Type B pancreatic cell (in vitro differentiated cells): ENCODE measurements at places on chromosomes 16 and 17. TPM values are rescaled to one million over a fixed set of nuclear protein-coding genes. Genes with fewer than 3 reads are reported as not detected.

- no peak for DNase-seq
These were observed 102.7 kb downstream of the CLEC16A start for GRCh38 chr16:11047057-11047456.

- peak; percentile 42 for DNase-seq
These were observed 1.4 kb downstream of the CCL4L2 start for GRCh38 chr17:36212272-36212605.

DNA sequence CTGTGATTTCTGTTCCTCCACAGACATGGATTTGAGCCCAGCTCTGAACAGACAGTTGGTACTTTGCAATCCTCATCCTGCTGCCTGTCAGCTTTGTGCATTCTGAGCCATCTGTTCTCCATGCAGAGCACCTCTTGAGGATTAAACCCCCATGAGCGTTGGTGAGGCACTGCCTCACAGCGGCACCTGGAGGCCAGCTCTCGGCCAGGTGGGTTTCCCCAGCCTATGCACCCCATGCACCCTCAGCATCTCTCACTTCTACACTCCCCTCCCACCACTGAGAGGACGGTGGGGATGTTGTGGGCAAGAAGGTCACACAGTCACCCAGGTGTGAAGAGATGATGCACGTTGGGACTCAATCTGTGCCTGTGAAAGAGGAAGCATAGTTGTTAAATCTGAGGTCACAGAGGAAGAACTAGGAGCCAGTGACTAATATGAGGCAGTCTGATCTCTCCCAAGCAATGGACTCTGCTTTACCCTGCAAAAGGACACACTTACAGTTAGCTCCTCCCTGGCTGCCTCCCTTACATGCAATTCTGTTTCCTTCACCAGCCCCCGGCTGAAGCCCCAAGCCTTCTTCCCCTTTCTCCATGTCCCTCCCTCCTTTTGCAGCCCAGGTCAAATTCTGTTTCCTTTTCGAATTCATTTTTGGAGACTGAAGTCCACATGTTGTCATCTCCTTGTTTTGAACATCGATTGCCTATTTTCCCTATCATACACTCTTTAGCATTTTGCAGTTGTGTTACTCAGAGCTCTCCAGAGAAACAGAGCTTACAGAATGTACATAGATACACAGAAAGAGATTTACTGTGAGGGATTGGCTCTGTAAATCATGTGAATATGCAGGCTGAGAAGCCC is 58.5 kb downstream of the HS3ST3B1 start:
- no peak for DNase-seq

GRCh38 chr17:73089322-73090317 is 2.9 kb downstream of the SLC39A11 start:
- no peak for DNase-seq

GRCh38 chr17:27236717-27237315 is 57.1 kb upstream of the WSB1 start:
- DNase-seq: no peak

- DNase-seq: no peak
These were observed 217.9 kb upstream of the PSMD7 start for GRCh38 chr16:74078511-74079231.

GRCh38 chr16:79049040-79049439 is 551.5 kb downstream of the MAF start:
- no peak for DNase-seq

The RRAD gene
- total RNA-seq: 1.3 and 2.5 TPM in 2 replicates

The CTRB2 gene
- not detected in 2 replicates for total RNA-seq

GRCh38 chr17:7550344-7550743 is 1.5 kb downstream of the TNFSF12 start:
- no peak for DNase-seq

DNA sequence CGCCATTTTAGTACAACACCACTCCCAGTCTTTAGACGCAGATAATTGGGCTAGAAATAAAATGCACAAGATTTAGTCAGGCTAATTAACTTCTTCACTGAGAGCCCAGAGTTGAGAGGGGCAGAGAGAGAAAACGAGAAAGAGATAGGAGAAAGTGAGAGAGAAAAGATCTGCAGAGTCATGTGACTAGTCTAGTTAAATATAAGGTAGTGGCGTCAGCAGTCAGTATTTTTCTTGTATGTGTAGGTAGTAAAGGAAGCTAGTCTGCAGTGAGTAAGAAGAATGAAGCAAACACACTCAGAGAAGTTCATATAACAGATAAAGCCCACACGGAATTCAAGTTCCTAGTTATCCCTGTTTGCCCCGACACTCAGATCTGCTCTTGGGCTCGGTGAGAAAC is 392.6 kb upstream of the ERCC4 start:
- DNase-seq: no peak

DNA sequence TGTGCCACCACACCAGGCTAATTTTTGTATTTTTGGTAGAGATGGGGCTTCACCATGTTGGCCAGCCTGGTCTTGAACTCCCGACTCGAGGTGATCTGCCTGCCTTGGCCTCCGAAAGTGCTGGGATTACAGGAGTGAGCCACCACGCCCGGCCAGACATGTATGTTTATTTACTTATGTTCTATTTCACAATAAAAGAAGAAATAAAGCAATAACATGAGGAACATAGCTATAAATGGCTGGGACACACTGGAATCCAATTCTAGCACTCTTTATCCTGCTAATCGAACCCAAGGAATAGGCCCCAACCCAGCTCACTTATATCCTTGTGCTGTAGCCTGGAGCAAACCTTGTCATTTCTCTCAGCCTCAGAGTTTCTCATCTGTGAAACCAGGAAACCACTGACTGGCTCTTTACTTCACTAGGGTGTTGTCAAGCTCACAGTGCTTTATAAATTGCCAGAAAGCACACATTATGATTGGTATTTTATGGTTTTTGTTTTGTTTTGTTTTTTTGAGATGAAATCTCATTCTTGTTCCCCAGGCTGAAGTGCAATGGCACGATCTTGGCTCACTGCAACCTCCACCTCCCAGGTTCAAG is 4.3 kb upstream of the ODAD4 start:
- DNase-seq: no peak

DNA sequence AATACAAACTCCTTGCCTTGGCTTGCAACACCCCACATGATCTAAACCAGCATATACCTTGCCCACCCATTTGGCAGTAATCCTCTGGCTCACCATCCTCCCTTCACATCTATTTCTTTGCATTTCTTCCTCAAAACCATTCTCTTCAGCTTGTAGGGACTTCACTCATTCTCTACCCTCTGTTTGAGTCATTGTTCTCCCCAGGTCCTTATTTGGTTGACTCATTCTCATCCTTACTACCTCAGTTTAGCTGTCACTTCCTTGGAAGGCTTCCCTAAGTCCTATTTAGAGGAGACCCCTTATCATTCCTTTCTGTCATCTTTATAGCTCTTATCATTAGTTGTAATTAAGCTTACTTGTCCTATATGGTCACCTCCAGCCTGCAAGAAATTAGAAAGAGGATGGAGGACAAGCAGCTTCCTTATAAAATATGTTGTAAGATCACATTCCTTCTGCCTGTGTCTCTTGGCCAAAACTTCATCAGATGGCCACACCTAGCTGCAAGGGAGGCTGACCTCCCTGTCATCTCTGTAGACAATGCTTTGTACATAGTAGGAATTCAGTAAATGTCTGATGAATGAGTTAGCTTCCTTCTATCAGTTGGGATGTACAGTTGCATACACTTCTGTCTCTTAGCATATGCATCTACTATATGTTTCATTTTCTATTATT is 1.7 kb downstream of the TTC19 start:
- DNase-seq: no peak

- no peak for DNase-seq
These were observed 396.7 kb upstream of the MAF start for GRCh38 chr16:79997257-79997656.

The SLC4A1 gene
- not detected in 2 replicates for total RNA-seq

DNA sequence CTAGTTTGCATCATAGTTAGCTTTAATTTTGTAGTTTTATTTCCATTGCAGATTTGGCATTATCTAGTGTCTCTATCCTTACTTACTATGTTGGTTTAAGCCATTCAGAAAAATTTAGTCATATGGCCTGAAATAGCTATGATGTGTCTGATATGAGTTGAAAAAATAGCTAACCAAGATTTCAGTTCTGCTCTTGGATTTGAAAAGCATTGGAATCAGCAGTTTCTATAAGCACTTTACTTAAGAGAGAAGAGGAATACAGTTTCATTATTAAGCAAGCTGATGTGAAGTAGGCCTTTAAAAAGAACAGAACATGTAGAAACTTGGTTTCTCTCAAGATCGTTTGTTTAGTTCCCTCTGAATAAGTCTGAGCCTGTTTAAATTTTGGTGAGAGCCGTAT is 25.9 kb downstream of the LPCAT2 start:
- DNase-seq: no peak

The TP53TG3 gene
- total RNA-seq: not detected in 2 replicates

DNA sequence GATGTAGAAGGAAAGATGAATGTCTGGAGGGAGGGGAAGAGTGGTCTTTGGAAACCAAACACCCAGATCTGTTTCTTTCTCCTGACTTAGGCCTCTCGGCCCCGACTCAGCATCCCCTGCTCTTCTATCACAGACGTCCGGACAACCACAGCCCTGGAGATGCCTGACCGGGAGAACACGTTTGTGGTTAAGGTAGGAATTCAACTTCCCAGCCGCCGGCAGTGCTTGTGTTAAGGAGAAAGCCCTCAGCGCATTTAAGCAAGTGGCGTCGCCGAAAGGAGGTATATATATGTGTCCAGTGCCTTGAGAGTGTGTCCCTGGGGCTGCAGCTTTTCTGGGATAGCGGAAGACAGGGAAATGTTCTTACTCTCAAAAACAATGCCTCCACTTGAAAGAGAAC is 3.6 kb downstream of the SH2B1 start:
- no peak for DNase-seq

- DNase-seq: no peak
These were observed 26.7 kb downstream of the FA2H start for GRCh38 chr16:74747716-74748615.

- DNase-seq: no peak
These were observed 33.8 kb downstream of the DEF8 start for GRCh38 chr16:89982318-89982717.

GRCh38 chr16:12470311-12471229 is 333.1 kb downstream of the CPPED1 start:
- DNase-seq: no peak

GRCh38 chr17:44202756-44203155 is 3.1 kb upstream of the ATXN7L3 start:
- no peak for DNase-seq

DNA sequence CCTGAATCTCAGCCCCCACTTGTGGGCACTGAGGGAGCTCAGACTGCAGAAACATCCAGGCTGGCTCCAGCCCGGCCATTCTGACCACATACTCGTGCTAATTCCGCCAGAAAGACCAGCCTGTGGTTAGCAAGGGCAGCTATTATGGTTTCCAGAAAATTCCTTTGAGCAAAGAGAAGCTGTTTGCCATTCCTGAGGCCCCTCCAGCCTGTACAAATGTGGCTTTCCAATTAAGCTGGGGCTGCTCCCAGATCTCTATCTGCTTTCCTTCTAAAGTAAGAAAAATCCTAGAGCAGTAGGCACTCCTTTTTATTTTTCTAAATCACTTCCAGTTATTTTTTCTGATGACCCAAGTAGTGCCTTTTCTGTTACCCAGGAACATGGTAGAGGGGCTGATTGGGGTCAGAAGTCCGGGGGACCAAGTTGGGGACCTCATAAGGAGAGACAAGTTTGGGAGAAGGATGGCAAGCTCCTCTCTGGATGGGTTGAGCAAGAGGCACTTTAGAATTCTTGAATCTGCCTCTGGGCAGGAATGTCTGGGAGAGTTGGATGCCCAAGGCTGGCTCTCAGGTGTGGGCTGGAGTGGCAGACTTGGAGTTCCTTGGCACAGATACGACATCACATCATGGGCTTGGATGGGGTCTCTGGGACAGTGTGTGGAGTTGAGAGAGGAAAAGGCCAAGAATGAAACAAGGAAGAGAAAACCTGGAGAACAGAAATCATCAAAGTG is 83.3 kb upstream of the TNRC6C start:
- DNase-seq: no peak

The ZNF174 gene
- total RNA-seq: 10.8 and 14.9 TPM in 2 replicates

The RHBDL3 gene
- total RNA-seq: 1.4 and 4.4 TPM in 2 replicates

The KRT27 gene
- not detected in 2 replicates for total RNA-seq

The PRAC2 gene
- not detected in 2 replicates for total RNA-seq

DNA sequence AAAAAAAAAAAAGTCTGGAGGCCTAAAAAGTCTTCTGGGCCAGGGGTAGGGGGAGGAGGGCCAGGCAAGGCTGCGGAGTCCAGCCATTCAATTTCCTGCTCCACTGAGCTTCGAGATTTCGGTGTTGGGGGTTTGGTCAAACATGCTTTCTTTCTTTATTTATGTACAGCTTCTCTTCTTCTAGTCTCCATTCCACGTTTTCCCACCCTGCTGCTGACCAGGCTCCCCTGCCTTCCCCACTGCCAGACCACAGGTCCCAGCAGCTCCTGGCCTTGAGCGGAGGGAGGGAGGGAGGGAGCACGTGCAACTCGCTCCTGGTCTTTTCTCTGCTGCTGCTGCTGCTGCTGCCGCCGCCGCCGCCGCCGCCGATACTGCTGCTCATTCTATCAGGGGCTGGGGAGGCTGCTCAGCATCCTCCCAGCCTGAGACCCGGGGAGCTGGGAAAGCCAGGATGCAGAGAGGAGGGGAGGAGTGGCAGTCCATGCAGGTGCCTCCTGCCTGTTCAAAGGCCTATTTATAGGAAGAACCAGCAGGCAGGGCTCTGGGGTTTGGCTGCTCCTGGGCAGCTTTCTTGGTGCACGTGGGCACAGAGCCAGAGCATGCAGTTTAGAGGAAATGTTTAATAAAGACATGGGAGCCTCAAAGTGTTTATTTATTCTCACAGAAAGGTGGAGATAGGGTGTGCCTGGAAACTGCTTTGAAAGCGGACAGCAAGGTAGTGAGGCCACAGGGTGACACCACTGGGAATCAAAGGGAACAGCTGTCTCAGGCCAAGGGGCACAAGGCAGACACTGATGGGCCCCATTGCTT is 23.4 kb upstream of the ZFHX3 start:
- DNase-seq: no peak

The SBK1 gene
- 29.8 and 31.9 TPM in 2 replicates for total RNA-seq

DNA sequence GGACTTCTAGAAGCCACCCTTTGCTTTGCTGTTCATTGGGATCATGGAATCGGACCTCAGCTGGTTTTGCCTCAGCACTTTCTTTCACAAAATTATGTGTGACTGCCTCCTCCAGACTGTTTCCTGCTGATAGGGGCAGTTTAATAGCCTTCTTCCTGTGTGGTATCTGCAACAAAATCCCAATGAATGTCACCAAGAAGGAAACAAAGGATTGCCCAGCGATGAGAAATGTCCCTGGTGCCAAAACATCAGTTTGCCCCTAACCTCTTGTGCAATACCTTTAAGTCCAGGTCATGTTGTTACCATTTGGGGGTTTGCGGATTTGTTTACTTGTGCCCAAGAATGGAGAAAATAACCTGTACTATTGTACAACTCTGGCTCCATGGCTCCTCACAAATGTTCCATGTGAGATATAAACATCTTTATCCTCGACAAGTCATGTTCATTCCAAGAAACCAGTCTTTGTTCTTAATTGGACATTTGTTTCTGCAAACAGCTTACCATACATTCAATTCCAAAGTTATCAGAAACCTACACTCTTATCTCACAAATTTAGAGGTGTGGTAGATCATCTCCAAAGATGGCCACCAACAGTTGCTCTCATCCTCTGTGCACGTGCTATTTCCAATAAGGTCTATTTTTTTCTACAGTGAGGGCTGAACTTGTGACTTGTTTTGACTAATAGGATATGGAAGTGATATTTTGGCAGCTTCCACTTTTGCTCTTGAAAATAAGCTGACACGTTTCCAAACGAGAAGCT is 14.8 kb downstream of the TAC4 start:
- DNase-seq: no peak
